ENCODE measurements at places on chromosomes 4 and X. TPM values are rescaled to one million over a fixed set of nuclear protein-coding genes. Genes with fewer than 3 reads are reported as not detected.

GJB1 gene
- total RNA-seq, result not detected

MAOA gene
- total RNA-seq, result 0.40 TPM

GAB1 gene
- 2.2 TPM for total RNA-seq

FAM184B gene
- total RNA-seq, result 0.07 TPM

XAGE1B gene
- 160 TPM for total RNA-seq

GLRA3 gene
- total RNA-seq, result not detected

ERAS gene
- 0.19 TPM for total RNA-seq

CCKAR gene
- total RNA-seq, result not detected

KIF4A gene
- 27.7 TPM for total RNA-seq

RADX gene
- not detected for total RNA-seq

SPINK2 gene
- total RNA-seq, result not detected

G6PD gene
- total RNA-seq, result 1,560 TPM

HTR2C gene
- not detected for total RNA-seq

CSAG2 gene
- not detected for total RNA-seq

WFS1 gene
- 12.1 TPM for total RNA-seq

TLR7 gene
- not detected for total RNA-seq

Measured in A549 treated with ZK216348 at 1 μM for 4 hours (cell line).